ENCODE measurements at places on chromosomes 5 and 9.

GRCh38 chr9:26756881-26757280, 135.7 kb downstream of the CAAP1 start:
- no peak for DNase-seq

GRCh38 chr9:22052376-22052945, 43.4 kb upstream of the CDKN2B start:
- peak; percentile 81 for DNase-seq

DNA sequence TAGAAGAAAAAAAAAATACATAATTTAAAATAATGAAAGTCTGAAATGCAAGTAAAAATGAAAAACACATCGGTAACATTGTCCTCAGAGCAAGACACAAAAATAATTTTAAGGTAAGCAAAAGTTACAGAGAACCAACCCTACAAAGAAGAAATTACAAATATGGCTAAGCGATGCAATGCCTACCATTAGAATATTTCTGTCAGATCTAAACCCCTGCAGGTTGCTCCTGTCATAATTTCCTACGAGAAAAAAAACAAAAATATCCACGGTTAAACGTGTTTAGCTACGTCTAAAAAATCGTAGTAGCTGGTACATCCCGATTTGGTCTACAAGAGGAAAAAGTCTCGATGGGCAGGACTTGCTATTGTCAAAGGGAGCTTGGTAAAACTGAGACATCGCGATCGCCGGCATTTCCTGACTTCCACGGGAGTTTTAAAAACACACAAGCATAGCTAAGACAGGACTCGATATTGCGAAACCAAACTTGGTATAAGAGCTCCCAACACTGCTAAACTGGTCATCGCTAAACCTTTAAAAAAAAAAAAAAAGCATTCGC, 1.1 kb upstream of the ANXA2R start:
- no peak for DNase-seq

- no peak for DNase-seq
These were observed 54.7 kb upstream of the ADAMTS16 start for GRCh38 chr5:5085381-5085780.

DNA sequence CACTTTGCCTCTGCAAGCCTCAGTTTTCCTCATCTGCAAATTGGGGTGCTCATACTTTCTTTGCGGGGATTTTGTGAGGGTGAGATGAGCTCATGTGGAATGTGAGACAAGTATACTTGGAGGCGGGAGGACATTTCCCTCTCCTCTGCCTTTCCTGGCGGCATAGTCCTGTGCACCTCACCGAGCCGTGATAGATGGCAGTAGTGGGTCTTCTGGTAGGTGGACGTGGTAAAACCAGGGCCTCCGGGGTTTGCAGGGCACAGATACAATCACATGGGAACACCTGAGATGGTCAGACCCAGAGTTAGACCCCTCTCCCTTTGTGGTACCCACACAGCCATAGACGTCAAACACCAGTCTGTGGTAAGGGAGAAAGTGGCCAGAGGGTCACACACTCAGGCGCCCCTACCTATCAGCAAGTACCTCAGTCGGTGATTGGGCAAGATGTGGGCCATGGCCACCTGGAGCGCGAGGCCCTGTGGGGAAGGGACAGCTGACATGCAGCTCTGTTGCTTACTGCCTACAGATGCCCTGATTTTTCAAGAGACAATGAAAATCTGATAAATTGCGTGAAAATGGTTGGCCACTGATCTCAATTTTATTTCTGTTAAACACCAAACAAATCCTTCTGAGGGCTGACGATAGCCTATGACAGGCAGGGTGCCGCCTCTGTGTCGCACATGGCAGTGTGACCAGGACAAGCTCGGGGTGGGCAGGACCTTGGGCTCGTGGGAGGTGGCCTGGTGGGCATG, 9.9 kb downstream of the ERGIC1 start:
- no peak for DNase-seq

DNA sequence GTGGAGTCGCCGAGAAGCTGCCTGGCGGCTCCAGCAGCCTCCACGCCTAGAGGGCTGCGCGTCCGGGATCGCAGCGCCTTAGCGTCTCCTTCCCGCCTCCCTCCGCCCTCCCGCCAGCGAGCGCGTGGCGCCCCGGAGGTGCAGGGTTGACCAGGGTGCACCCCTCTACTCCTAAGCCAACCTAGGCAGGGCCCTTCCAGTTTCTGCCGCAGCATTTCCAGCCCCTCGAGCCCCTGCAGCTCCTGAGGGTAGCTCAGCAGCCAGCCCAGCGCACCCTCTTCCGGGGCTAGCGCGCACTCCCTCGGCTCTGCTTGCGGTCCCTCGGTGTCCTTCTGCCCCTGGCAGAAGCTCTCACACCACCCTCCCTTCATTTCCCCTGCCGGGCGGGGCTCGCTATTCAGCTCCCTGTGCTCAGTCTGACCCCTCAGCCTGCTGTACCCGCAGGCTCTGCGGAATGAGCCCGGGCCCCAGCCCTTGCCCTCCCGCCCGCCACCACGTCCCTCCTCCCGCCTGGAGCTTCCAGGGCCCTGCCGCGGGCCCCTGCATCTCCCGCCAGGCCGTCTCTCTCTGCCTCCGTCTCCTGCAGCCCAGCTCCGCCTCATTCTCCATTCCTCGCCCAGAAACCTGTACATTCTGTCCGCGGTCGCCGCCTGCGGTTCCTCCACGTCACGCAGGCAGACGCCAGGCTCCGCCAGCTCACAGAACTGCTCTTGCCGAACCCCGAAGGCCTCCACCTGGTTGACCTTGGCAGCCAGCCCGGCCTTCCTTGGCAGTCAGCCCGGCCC, 61.8 kb downstream of the SPATA31C2 start:
- DNase-seq = no peak

DNA sequence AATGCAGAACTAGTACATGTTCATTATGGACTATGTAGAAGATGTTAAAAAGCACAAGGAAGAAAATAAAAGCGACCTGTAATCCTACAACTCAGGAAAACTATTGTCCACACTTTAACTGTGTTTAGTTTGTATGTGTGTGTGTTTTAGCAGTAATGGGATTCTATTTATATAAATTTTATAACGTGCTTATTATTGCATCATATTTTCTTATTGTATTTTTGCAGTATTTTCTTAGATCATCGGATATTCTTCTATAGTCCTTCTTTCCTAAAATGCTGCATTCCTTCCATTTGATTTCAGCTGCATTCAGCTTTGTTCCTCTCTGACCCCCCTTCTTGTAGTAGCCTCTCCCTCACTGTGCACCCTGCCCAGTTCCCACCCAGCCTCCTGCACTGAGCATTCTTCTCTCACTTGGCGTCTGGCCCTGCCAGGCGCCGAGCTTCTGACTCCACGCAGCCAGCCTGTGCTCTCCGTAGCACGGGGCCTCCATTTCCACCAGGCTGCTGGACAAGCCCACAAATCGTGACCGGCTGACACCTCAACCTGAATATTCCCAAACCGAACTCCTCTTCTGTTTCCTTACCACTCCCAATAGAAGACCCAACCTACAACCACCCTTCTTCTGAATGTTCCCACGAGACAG, 39.9 kb downstream of the MVB12B start:
- DNase-seq = no peak

GRCh38 chr9:84153885-84154284, 173.3 kb downstream of the RMI1 start:
- no peak for DNase-seq

DNA sequence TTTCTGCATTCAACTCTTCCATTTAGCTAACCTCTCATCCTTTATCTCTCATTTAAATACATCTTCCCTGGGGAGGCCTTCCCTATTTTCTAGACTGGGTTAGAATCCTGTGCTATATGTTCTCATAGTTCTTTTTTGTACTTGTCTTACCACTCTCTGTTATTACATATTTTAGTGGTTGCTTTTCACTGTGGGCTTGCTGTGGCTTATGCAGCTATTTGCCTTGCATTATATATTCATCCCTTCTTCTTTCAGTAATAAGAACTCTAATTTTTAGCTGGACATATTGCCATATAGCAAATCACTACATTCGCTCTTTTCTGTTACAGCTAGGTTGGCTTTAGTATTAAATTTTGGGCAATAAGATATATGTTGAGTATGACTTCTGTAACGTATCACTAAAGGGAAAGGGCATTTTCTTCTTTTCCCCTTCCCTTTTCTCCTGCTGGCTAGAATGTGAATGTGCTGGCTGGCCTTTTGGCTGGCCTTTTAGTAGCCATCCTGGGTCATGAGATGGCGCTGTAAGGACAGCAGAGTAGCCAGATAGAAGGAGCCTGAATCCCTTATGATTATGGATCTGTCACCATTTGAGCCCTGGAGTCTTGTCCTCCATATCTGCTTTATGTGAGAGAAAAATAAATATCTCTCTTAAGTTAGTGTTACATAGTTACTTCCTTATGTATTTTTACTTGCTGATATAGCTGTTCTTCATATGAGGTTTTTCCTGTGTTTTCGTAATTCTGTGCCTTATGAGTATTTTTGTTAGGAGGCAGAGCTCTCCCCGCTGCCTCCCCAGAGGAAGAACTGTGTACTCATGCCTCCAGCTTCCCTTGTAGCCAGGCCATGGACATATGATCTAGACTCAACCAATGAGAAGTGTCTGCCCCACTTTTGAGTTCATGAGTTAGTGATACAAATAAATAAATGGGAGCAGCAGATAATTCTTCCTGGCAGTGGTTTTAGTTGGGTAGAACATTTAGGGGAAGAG, 65.8 kb downstream of the NDUFAF2 start:
- peak; percentile 0 for DNase-seq

DNA sequence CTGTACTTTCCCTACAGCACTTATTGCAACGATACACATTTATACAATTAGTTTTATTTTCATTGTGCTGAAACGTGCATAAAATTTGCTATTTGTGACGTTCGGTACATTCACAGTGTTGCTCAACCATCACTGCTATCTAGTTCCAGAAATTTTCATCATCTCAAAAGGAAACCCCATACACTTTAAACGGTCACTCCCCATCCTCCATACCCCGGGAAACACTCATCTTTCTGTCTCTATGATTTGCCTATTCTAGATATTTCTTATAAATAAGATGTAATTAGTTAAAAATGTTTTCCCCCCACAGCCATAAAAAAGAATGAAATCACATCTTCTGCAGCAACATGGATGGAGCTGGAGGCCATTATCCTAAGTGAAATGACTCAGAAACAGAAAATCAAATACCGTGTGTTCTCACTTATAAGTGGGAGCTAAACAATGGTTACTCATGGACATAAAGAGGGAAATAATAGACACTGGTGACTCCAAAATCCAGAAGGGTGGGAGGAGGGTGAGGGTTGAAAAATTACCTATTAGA, 40.2 kb upstream of the TEX48 start:
- no peak for DNase-seq

DNA sequence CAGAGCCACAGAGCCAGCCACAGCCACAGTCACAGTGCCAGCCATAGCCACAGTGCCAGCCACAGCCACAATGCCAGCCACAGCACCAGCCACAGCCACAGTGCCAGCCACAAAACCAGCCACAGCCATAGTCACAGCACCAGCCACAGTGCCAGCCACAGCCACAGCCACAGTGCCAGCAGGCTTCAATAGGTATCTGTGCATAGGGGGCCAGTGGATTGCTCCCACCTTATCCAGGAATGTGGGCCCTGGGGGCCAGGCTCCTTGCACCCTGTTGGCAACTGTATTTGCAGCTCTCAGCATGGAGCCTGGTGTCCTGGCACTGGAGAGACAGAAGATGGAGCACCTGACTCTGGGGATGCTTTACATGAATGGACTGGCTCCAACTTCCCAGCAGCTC, 111.7 kb upstream of the IRX2 start:
- no peak for DNase-seq

- DNase-seq = no peak
These were observed 12.0 kb downstream of the RUSC2 start for GRCh38 chr9:35501946-35502345.

- no peak for DNase-seq
These were observed 208.6 kb downstream of the CAAP1 start for GRCh38 chr9:26684029-26684428.

DNA sequence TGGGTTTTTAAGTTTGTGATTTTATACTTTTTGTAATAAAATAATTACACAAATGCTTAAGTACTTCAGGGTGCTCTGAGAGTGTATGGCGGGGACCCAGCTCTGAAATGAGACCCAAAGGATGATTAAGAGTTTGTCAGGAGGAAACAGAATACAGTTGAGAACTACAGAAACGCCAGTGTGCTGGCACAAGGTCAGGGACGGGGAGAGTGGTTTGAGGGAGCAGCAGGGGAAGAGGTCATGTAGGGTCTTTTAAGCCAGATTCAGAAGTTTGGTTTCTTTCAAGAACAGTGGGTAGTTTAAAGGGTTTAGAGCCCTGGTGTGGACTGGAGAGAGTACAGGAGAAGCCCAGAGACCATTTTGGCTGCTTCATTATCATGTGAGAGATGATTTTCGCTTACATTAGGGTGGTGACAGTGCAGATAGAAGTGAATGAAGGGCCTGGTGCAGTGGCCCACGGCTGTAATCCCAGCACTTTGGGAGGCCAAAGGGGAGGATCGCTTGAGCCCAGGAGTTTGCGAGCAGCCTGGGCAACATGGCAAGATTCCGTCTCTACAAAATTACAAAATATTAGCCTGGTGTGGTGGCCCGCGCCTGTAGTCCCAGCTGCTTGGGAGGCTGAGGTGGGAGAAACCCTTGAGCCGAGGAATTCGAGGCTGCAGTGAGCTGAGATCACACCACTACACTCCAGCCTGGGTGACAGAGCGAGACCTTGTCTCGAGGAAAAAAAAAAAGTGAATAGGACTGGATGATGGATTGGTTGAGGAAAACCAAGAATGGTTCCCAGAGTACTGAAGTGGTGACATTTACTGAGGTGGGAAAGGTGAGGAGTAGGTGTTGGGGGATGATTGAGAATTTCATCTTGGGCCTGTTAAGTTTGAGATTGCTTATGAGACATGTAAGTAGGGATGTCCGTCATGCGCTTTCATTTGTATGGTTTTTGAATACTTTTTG, 1.4 kb upstream of the ETF1 start:
- no peak for DNase-seq

DNA sequence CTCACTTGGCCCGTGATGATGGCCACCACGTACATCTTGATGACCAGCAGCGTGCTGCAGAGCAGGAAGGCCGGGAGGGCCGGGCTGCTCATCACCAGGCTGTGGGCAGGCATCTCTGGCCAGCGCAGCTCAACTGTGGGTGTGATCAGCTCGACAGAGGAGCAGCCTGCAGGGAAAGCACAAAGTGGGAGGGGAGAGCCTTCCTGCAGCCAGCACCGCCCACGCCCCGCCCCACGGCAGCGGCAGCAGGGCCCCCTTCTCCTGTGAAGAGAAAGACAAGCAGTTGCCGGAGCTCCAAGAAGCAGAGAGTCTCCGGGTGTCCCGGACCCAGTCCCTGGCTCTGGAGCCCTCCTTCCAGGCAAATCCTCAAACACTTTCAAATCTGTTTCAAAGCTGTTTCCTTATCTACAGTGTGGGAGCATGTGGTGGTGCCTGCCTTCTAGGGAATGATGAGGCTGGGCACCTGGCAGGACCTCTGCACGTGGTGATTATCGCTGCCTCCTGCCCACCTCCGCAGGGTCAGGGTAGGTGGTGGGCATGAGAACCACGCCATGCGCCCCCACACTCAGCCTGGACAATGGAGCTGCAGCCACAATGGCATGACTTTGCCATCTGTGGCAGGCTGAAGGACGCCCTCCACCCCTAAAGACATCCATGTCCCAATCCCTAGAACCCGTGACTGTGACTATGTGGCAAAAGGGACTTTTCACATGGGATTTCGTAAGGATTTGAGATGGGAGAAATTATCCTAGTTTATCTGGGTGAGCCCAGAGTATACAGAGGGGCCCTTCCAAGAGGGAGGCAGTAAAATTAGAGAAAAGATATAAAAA, at the start of gene PTGES:
TSS of gene PTGES (minus strand) at position 143 of the 830 bp plus-strand sequence. CDS start at position 113, 30 bp downstream.
- peak; percentile 75 for DNase-seq
